Heart right ventricle (tissue), 16 donors: ENCODE measurements at places on chromosomes 1 and 21. TPM values are rescaled to one million over a fixed set of nuclear protein-coding genes. Genes with fewer than 3 reads are reported as not detected.

GRCh38 chr21:25757531-25757930 lies 22.8 kb downstream of the GABPA start:
- no peak for DNase-seq

GRCh38 chr1:50193002-50193401 lies 84.3 kb downstream of the ELAVL4 start:
- DNase-seq, result no peak

- no peak for DNase-seq
Measured at GRCh38 chr1:87061742-87062156, 147.3 kb downstream of the HS2ST1 start.

DNA sequence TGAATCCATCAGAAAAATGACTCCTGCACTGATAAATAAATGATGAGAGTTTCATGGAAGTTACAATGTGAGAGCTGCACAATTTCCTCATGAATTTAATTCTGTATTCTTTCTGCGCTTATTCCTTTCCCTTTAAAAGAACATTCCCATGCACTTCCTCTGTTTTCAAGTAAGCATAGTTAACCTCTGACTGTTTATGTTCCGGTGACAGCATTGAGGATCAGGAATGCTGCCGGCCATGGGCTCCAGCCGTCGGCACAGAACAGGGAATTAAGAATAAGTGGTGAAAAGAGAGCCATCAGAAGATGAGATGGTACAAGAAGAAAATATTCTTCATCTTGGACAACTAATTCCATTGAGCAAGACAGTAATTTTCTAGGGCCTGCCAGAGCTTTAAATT lies 65.3 kb downstream of the SUSD4 start:
- DNase-seq, result no peak

DNA sequence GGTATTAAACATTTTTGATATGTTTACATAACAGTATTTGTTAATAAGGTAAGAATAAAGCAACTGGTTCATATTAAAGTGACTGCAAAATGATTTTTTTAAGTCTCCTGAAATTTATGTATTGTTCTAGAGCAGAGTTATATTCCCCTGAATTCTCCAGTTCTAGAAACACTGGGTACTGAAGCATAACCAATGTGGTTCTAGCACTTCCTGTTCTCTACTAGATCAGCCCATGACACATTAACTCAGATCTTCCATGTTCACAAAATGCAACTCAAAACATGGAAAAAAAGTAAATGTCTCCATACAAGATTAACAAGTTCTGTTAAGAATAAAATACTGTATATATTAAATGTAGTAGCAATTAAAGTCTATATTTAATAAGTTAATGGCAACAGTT lies 3.9 kb downstream of the NEGR1 start:
- no peak for DNase-seq

DNA sequence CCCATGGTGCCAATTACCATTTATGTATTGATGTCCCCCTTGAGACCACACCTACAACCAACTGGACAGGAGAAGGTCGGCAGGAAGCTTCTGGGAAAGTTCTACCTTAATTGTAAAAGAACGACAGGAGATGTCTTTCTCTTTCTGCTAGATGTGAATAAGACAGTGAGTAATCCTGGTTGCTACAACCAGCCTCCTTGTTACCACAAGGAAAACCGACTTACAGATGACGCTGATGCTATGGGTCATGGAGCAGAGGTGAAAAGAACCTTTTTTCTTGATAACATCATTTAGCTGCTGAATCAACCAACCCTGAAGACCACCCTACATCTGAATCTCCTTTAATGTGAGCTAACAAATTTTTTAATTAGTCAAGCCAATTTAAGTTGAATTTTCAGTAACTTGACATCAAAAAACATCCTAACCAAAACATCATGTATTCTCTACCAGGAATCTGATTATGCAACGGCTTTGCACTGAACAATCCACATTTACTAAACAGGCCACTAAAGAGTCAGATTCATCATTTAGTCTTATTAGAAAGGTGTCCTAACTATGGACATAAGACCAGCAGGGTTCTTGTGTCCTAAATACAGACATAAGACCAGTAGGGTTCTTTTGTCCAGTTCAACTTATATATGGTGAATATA lies 23.0 kb downstream of the RGS2 start:
- DNase-seq, result no peak

Gene LAMTOR2
- total RNA-seq, result 49.4 TPM

Gene AMY1A
- not detected for total RNA-seq

Gene CITED4
- 88.8 TPM for total RNA-seq

GRCh38 chr1:110612060-110612745 lies 6.0 kb upstream of the KCNA2 start:
- DNase-seq, result no peak

Gene F13B
- total RNA-seq, result not detected

DNA sequence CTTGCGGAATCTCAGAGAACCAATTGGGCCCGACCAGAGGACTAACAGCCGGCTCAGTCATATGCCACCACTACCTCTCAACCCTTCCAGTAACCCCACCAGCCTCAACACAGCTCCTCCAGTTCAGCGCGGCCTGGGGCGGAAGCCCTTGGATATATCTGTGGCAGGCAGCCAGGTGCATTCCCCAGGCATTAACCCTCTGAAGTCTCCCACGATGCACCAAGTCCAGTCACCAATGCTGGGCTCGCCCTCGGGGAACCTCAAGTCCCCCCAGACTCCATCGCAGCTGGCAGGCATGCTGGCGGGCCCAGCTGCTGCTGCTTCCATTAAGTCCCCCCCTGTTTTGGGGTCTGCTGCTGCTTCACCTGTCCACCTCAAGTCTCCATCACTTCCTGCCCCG lies 49.8 kb downstream of the ACP6 start:
- no peak for DNase-seq

- no peak for DNase-seq
Measured at GRCh38 chr1:93989601-93990000, 80.4 kb upstream of the GCLM start.

- DNase-seq, result no peak
Measured at GRCh38 chr1:165134431-165134830, 222.1 kb downstream of the LMX1A start.

Gene ERICH3
- not detected for total RNA-seq

- DNase-seq, result no peak
Measured at GRCh38 chr21:34078915-34079314, 5.5 kb downstream of the MRPS6 start.

DNA sequence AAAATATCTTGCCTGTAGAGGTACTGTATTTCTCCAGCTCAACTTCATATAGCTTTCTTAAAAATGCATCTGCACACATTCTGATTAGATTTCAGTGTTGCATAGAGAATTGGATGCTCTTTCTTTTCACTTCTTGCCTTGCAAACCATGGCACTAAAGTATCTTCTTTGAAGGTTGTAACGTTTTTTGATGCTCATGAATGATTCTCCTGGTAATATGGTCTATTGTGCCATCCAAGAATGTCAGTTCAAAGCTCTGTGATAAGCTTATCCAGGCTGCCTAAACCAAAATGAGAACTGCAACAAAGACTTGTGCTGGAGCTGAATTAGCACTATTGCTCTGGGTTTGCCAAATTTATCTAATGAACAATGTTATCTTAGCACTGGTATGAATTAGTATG lies 1.9 kb downstream of the SGIP1 start:
- DNase-seq, result no peak
